NCI-H1930 (cell line): ENCODE measurements at places on chromosomes 1 and 21.

DNA sequence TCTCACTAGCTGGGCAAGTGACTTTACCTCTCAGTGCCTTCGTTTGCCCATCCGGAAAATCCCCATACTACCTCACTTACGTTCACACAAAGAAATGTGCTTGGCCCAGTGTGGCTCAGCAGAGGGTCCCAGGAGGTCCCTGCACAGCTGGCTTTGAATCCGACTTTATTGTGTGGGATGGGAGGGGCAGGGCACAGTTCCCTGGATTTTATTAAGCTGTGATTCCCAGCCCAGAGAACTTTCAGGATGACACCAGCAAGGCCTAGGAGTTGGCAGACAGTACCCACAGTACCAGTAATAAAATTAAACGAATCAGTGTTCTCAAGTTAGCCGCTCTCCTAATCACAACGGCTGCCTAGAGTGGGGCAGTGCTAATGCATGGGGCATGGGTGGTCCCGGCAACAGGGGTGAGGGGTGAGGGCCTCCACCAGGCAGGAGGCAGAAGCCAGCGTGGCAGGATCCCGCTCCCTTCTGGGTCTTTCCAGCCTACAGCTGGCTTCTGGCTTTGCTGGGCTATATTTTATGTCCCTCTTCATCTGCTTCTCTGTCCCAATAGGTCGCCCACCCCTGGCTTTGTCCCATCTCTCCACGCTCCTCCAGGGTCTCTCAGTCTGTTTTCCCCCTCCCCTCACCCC lies 74.9 kb downstream of the VWA5B1 start:
- no peak for DNase-seq

GRCh38 chr1:75502776-75503175 lies 108.1 kb downstream of the SLC44A5 start:
- DNase-seq, result no peak

DNA sequence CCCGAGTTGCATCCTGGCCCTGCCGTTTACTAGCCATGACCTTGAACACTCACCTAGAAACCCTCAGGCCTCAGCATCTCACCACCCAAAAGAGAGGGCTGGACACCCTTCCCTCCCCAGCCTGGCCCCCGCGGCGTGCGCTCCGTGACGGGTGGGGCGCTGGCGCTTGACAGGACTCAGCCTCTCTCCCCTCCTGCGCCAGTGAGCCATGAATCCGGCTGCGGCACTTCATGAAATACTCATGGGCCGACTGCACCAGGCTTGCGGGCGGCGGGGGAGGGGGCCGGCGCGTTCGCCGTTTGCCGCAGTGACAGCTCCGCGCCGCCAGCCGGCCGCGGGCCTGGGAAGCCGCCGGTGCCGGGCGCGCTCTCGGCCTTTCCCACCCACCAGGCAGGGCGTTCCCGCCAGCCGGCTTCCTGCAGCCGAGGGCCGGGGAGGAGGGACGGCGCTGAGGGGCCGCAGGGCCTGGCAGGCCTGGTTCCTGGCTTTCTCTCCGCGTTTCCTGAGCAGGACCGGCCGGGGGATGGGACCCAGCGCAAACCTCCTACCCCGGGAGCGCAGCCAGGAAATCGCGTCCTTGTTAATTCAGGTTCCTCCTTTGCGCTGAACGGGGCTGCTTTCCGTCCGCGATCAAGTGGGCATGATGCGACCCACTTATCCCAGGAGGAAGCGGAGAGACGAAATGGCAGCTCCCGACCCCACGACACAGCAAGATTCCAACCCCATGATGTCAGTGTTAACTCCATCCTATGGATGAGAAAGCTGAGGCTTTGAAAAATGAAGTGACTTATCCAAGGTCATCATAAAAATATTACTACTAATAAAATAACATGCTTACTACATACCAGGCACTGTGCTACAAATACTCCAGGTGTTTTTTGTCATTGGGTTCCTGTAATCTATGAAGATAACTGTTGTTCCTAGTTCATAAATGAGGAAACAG lies 9.1 kb upstream of the LUZP1 start:
- no peak for DNase-seq

- no peak for DNase-seq
Measured at GRCh38 chr21:15309721-15310120, 244.9 kb upstream of the NRIP1 start.

GRCh38 chr1:10479296-10479695 lies 4.5 kb downstream of the PEX14 start:
- no peak for DNase-seq

DNA sequence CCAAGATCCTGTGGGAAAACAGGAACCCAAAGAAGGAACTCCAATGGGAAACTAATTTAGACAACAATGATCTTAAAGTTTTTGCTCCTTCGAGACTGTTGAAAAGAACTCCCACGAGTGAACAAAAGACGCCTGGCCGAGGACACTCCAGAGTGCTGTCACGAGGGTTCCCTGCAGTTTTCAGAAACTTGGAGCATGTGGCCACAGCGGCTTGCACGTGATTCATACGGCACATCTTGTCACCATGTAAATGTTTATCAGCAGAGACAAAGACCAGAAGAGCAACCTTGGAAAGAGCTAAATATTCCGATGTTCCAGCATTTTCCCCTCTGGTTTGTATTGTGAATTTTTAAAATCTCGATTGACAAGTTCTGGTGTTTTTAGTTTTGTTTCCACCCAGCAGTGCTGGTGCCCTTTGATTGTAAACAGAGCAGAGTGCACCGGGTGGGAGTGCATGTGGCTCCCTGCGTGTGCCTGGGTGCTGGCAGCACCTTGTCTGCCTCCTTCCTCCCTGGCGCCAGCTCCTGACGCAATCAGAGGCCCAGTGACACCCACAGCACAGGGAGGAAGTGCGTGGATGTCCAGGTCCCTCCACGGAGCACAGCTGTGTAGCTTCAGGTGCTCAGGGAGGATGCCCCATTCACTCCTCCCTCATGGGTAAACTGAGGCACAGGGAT lies 23.0 kb downstream of the LRRC3 start:
- no peak for DNase-seq

DNA sequence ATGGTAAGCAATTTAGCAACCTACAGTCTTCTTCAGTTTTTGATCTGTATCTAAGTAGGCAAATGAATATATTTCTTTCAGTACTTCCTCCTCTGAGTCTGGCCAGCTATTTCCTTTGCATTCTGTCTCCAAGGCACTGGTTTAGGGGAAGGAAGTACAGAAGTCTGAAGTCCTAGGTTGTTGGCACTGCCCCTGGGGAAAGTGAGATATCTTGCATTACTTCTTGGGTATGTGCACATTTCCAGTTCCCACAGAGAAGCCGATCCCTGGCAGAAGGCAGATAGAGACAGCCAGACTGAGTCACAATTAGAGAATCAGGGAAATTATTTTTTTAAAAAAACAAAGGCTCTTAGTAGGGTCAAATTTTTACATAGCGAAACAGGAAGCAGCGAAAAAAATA lies 98.8 kb downstream of the RASAL2 start:
- DNase-seq, result peak; percentile 66

DNA sequence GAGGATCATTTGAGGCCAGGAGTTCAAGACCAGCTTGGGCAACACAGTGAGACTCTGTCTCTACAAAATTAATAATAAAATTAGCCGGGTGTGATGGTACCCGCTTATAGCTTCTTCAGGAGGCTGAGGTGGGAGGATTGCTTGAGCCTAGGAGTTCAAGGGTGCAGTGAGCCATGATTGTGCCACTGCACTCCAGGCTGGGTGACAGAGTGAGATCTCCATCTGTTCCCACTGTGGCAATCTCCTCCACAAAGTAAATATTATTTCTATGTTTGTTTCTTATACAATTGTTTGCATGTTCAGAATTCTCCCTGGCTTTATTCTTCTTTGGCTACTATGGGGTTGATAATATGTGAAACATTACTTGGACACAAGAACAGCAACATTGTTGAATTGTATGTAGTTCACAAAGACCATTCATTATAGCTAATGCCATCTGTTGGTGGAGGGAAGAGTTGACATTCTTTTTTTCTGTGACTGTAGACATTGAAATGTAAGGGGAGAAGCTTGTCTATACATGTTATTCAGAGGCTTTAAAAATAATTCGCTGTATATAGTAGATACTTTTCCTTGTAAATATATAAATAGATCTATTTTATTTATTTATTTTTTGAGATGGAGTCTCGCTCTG lies 47.8 kb upstream of the SRSF10 start:
- DNase-seq, result no peak

GRCh38 chr1:166484471-166484870 lies 317.7 kb upstream of the FAM78B start:
- no peak for DNase-seq

DNA sequence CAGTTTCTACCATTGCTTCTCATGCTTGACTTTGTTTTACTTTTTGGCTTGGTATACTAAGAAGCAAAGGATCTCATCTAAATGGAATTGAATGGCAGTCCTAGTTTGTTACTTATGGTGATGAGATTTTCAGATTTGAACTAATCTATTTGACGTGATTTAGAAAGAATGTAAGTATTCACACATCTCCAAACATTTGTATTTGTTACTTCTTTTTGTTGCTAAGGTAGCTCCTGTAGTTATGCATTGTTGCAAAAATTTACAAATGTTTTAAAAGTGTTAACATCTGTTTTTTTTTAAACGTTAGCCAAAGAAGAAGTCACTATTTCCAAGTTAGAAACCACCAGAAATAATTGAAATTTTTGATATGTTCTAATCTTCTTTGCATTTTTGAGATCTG lies 222.5 kb downstream of the RPS6KC1 start:
- no peak for DNase-seq

GRCh38 chr1:247110627-247111258 lies 6.6 kb upstream of the ZNF669 start:
- no peak for DNase-seq

DNA sequence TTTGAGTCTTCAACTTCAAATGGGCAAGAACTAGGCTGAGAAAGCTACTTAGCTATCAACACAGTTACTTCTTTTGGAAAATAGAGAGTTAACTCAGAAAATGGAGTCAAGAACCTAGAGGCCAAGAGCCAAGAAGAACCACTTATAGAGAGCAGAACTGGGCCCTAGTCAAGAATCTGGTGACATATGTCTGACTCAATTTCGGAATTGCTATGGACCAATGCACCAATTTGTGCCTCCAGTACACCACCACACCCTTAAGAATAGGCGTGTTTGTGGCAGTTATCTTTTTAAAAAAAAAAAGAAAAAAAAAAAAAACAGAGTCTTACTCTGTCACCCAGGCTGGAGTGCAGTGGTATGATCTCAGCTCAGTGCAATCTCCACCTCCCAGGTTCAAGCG lies 7.8 kb downstream of the S100A2 start:
- no peak for DNase-seq

DNA sequence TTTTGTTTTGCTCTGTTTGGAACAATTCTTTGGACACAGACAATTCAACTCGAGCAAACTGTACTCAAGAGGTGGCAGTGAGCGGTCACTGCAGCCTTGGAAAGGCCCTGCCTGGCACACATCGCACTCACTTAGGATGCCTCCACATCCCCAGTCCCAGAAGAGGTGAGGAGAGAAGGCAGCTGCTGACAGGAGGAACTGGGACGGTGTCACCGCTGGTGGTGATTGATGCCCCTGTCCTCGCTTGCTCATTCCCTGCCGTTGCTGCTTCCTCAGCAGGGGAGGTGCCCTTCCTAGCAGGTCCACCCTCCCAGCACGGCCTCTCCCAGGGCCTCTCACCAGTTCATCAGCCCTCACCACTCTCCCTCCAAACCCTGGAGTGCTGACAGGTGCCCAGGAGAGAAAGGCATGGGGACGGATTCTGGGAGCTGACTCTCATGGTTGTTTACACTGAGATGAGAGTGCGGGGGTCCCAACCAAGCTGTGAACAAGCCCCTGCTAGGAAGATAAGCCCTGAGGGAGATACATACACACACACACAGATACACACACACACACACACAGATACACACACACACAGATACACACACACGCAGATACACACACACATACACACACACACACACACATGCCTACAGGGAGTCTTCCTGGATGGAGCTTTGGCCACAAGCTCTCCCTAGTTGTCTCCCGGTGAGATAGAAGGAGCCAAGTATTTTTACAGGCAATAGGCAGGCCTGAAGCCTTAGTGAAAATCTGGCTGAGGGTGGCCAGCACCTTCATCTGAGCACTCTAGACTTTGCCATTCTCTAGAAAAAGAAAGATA lies 101.1 kb downstream of the CDC7 start:
- DNase-seq, result no peak

- no peak for DNase-seq
Measured at GRCh38 chr1:191483988-191484387, 674.3 kb upstream of the RGS18 start.

- peak; percentile 64 for DNase-seq
Measured at GRCh38 chr21:17454315-17455027, 58.4 kb upstream of the CXADR start.

DNA sequence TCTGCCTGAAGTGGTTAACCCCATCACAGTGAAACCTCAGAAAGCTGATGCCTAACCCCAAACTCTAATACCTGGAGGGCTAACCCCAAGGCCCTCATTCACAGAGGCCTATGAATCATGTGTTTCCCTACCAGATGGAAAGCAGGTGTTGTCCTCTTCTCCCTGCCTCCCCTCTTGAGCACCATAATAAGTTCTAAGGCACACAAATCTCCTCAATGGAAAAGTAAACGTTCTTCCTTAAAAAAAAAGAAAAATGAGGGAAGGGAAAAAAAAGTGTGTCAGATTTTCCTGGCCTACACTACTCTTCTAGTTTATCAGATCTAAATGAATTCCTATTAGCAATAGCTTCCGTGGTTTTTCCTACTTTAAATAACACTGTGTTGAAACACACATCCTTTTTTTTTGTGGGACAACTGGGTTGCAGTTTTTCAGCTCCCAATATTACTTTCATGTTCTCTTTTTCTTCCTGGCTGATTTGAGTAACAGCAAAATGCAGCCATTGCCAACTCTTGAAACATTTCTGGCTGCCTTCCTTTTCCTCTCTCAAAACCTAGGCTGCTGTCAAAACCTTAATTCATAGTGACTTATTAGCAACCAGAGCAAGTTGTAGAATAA lies 43.2 kb downstream of the SLC44A3 start:
- DNase-seq, result no peak

DNA sequence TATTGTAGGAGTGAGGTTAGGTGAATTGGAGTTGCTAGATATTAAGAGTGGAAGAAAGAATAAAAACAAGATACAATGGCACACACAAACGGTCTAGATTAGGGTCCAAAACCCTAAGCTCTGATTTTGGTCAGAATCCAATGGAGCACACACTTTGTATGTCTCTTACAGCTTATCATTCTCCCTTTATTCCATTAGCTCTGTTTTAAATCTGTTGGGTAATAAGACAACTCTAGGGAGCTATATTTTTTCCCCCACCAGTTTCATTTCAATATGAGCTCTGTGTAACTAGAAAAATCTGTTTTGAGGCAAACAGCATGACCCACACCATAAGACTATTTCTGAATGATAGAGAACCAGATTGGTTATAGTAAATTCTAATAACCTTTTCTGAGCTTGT lies 465.6 kb downstream of the ADGRL2 start:
- DNase-seq, result no peak
